ENCODE measurements at places on chromosomes 12 and 14.

DNA sequence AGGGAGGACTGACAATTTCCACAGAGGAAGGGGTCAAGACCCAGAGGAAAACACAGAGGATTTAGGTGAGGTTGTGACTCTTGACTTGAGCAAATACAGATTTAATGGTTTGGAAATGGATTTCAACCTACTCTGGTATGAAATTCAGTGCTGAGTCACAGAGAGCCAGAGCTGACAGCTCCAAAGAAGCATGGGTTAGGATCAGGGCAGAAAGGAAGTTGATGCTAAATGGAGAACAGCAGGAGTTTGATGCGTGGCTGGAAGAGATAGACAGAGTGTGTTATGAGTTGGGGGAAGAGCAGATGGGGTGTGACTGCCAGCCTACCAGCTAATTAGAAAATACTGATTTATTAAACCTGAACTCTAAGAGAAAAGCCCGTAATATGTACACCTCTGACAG, 272.6 kb downstream of the FOXG1 start:
- DNase-seq, result no peak

DNA sequence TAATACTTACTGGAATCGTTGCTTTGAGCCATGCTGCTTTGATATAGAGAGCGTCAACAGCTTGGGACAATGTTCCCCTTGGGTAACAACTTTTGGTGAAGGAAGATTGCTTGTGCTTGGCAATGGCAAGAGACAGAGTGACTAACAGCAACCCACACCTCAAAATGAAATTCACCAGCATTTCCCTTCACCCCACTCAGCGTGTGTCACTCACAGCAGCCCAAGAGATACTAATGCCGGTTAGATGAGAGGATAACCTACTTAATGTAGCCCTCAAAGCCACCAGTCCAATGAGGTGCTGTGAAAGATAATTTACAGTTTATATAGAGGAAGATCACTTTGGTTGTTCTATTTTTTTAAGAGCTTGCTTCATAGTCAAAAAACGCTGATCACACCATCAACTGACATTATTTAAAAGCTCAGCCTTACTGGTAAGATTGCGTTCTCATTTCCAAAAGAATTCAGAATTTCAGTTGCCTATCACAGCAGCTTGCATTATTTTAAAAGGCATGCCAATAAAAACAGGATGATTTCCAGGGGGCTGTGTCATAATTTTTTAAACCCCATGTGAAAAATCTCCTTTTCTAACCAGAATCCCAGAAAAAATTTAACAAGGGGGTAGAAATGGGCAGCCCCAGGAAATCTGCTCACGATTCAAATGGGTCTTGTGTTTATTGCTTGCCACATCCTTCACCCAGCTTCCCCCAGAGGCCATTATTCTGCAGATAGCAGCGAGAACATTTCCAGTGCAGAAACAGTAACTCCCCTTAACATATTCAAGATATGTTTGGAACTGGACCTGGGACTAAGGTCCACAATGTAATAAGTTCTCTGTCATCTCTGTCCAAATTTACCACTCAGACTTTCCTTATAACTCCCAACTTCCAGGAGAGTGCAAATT, at the start of gene IL26:
IL26 (minus strand) TSS at position 235 of the 901 bp plus-strand sequence; CDS start at position 181, 54 bp downstream.
- no peak for DNase-seq

- no peak for DNase-seq
These were observed 102.8 kb upstream of the BCAT1 start for GRCh38 chr12:25051656-25052195.

GRCh38 chr14:51867741-51868140, 7.3 kb downstream of the GNG2 start:
- DNase-seq, result no peak

DNA sequence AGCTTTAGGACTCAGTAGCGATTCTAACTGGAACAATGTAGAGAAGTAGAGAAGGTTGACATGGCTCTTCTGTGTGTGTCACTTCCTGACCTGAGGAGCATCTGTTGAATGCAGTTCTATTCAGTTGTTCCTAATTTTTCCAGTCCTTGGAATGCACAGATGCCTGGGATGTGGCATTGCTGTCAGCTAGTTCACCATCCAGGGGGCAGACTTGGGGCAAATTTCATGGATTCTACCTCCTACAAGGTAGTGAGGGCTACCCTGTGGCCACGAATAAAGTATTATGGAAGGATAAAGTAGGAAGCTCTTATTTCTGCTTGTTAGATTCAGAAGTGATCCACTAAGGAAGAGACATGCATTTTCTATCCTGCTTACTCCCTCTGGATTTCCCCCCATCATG, 74.4 kb upstream of the GPATCH2L start:
- DNase-seq, result no peak

GRCh38 chr14:86299994-86300393, 770.0 kb downstream of the FLRT2 start:
- no peak for DNase-seq

- no peak for DNase-seq
These were observed 187.5 kb upstream of the EEA1 start for GRCh38 chr12:93116632-93117031.

DNA sequence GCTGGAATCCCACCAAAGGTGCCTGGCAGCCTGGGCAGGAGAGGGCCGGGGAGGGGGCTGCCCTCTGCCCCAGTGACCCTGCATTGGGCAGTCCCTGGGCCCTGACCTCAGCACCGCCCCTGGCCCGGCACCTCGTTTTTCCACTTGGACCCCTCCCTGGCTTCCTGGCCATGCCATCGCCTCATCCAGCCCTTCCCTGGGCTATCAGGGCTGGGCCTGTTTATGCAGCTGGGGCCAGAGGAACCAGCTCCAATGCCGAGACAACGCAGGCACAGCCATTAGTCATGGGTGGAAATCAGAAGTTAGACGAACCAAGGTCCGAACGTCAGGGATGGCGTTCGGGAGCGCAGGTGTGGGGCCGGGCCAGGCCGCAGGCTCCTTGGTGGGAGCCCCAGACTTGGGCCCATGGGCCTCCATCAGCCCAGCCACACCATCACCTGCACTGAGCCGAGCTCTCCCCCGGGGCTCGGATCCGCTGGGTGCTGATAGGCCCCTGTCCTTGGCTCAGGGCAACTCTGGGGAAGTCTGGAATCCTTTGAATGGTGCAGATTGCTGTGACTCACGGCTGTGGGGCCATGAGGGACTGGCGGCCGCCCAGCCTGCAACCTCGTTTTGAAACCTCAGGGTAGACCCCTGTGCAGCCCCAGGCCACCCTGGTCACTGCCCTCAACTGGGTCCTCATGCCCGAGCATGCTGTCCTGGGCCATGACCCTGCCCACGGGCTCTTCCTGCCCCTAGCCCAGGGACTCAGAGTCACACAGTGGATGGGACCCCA, 169.4 kb downstream of the KIF26A start:
- no peak for DNase-seq

GRCh38 chr14:105137481-105138020, 31.0 kb downstream of the JAG2 start:
- DNase-seq, result no peak

- no peak for DNase-seq
These were observed 1.0 kb upstream of the ANO6 start for GRCh38 chr12:45214749-45215418.

DNA sequence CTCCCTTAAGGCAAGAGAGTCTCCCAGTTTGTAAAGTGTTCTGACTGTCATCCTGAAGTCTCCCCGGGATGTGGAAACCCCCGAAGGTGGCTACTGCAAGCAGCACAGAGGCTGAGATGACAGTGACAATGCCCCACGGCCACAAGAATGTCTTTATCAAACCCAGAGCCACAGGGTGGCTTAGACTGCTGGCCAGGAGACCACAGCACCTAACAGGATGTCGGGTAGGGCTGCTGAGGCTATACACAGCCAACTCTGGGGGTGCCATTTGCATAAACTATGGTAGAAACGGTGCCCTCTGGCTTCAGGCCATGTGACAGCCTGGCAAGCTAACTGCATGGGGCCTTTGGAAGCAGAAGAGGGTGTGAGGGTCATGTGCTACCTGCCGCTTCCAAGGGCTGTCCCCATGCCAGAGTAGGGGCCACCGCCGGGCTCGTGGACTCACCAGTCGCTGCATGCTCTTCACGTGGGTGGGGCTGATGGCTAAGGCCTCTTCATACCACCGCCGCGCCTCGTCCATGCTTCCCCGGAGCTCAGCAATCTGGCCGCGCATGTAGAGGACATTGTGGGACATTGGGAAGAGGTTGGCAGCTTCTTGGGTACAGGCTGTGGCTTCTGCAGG, 180.9 kb downstream of the CALM1 start:
- no peak for DNase-seq

DNA sequence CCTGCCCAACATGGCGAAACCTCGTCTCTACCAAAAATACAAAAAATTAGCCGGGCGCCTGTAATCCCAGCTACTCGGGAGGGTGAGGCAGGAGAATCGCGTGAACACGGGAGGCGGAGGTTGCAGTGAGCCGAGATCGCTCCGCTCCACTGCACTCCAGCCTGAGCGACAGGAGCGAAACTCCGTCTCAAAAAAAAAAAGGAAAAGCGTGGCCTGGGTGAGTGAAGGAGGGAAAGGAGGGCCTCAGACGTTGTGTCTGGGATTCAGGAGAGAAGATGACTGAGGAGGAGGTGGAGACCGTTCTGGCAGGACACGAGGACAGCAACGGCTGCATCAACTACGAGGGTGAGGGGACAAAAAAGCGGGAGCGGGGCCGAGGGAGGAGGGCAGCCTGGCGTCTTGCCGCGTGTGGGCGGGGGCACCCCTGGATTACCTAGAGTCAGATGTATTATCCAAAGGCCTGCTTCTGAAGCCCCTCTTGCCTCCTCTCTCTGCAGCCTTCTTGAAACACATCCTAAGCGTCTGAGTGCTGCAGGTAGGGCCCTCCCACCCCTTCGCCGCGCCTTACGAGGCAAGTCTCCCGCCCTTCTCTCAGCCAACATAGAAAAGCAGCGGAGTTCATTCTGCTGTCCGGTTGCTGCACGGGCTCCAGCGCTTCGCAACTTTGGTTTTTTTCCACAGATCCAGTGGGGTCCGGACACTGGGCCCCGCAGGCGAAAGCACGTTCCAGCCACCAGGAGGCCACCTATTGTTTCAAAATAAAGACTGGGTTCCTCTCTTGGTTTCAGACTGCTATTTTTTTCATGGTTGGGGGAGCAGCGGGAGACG, 744 bp upstream of the MYL6 start:
- DNase-seq, result peak; percentile 85

Data from NCI-H2227 treated with DMSO at 0.1 percent for 48 hours (cell line).